Esophagus squamous epithelium (tissue), 5 donors: ENCODE measurements at places on chromosomes 4 and X.

- DNase-seq: no peak
These were observed 283.9 kb upstream of the GPC4 start for GRCh38 chrX:133699023-133699728.

DNA sequence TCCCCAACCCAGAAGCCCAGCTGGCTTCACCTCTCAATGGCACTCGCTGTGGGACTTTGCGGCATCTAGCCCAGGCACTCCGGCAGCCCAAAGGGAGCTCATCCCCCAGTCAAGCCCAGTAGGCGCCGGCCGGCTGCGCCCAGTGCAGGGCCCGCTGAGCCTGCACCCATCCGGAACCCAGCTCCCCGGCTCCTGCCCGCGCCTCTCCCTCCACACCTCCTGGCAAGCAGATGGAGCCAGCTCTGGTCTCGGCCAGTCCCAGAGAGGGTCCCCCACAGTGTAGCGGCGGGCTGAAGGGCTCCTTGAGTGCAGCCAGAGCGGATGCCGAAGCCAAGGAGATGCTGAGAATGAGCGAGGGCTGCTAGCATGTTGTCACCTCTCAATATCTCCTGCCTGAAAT lies 116.8 kb upstream of the UGT8 start:
- no peak for DNase-seq

DNA sequence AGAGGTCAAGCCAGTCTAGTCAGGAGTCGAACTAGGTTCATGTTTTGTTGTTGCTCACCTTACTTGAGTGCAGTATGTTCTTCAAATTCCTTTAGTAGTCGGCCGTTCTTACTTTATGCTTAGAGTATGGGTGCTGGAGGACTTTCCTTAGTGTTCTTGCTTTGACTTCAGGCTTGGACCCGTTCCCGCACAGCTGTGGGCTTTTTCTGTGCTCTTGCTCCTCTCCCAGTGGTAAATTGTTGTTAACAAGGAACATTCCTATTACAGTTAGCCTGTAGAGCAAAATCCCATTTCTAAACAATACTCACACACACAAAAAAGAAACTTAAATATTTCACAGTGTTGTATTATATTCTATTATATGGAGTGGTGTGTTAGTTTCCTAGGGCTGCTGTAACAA lies 113.5 kb downstream of the RAP1GDS1 start:
- no peak for DNase-seq

- DNase-seq: no peak
These were observed 95.0 kb upstream of the GABRA2 start for GRCh38 chr4:46484881-46485280.

GRCh38 chrX:102835504-102836146 lies 101.4 kb upstream of the RAB40AL start:
- no peak for DNase-seq

- no peak for DNase-seq
These were observed 325.5 kb upstream of the F9 start for GRCh38 chrX:139204898-139205667.

DNA sequence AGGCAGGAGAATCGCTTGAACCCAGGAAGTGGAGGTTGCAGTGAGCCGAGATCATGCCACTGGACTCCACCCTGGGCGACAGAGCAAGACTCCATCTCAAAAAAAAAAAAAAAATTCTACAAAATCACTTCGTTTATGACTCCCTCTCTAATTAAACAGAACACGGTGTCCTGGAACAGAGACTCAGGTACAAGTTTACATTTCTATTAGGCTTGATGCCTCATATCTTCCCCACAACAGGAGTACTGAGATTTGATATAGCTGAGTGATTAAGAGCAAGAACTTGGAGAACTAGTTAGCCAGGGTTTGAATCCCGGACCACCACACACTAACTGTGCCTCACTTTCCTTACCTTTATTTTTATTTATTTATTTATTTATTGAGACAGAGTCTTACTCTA lies 42.2 kb upstream of the KLF3 start:
- no peak for DNase-seq

GRCh38 chrX:132778917-132779316 lies 179.5 kb downstream of the HS6ST2 start:
- DNase-seq: no peak

DNA sequence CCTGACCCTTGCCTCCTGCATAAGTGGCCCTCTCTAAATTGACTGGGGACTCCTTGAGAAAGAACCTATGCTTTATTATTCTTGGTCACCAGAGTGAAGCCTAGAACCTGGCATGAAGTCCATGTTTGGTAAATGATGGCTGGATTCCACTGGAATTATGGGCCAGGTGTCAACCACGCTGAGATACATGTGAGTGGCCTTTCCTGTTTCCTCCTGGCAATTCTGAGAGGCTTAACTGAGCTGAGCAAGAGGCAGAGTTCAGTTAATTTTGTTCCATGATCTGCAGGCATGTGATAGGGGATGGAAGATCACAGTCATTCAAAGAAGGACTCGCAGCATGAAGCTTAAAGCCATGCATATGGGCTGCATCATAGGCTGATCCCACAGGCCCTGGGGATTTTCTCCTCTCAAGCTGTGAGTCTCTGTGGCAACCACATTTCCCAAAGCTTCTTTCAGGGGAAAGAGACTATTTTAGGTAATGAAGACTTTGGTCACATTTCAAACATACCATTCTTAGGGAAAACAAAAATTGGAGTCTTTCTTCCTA lies 69.4 kb upstream of the CLNK start:
- DNase-seq: no peak

DNA sequence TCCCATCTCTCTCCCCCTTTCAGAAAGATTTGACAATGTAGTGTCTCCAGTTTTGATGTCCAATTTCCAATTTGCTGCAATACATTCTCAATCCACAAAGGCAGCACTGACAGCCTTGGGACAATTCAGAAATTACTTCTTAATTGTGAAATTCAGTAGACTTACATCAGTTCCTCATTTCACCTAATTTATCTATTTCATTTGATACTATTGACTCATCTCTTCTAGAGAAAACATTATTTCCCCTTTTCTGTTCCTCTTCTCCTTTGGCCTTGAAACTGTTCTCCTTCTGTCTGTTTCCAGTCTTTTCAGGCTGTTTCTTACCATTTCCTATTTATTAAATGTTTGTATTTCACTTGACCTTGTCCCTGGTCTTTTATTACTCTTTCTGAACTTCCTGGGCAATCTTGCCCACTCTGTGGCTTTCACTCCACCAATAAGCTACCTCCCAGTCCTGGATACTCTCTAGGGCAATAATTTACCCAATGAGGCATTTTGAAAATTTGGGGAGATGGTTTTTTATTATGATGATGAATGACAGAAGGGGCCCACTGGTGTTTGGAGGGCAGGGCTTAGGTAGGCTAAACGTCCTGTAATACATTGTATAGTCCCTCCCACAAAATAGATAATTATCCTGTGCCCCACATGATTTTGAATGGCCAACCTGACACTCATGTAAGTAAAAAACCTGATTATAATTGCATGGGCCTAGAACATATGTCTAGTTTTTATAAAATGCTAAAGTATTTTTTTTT lies 498.0 kb upstream of the BOD1L1 start:
- DNase-seq: no peak

GRCh38 chr4:73860917-73861316 lies 7.8 kb downstream of the PF4V1 start:
- DNase-seq: no peak

DNA sequence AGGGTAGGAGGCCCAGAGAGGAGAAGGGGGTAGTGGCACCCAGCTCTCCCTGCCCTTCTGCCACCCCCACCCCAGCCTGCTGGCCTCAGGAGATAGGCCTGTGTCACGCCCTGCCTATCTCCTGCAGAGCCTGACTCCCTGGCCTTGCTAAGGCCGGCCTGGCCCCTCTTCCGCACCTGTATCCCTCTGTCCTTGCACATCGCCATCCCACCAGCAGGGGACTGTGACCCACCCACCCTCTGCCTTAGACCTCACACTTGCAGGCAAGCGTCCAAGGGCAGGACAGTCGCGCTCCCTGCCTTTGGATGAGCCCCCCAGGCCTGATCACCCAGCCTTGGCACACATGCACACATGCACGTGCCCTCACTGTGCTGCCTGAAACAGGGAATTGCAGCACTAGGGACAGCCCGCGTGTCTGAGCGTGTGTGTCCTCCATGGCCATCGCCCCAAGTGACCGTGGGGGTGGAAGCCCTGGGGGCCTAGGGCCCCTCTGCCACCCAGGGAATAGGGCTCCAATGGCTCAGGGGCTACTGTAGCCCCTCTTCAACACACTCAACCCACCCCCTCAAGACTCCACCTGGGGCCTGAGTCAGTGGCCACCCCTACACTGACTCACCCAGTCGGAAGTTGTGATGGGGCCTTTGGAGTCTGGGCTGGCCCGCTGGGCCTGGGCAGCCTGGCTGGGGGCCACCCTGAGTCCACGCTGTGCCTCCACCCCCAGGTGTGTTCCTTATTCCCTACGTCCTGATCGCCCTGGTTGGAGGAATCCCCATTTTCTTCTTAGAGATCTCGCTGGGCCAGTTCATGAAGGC lies 2.1 kb downstream of the SLC6A8 start:
- DNase-seq: no peak

DNA sequence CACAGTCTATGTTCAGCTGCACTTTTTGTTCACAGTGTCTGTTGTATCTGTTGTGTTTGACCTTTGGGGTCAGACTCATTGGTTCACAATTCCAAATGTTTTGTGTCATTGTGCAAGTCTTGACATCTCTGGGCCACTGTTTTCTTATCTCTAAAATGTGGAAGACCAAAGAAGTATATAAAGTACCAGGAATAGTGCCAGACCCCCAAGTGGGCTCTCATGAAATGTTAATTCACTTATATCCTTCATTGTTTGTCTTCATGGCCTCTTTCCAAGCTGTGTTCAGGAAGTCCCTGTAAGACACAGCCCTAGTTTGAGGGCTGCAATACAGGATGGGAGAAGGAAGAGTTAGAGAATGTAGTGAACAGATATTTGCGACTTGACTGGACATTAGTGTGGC lies 468.3 kb upstream of the BOD1L1 start:
- DNase-seq: no peak

DNA sequence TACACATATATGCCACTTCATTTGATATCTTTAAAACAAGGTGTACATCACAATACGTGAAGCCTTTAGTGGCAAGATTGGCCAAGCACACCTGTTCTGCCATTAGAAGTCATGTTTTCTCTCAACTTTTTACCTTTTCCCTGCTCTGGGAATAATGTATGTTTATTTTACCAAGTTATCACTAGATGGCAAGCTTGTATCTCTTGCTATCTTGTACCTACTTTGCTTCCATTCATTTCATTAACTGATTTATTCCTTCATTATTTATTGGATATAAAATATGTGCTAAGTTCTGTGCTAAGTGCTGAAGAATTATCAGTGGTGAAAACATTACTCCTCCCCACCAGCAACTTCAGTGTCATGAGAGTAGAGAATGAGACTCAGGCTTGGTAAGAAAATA lies 245.5 kb downstream of the ANK2 start:
- no peak for DNase-seq
